ENCODE measurements at places on chromosomes 3 and 15.

DNA sequence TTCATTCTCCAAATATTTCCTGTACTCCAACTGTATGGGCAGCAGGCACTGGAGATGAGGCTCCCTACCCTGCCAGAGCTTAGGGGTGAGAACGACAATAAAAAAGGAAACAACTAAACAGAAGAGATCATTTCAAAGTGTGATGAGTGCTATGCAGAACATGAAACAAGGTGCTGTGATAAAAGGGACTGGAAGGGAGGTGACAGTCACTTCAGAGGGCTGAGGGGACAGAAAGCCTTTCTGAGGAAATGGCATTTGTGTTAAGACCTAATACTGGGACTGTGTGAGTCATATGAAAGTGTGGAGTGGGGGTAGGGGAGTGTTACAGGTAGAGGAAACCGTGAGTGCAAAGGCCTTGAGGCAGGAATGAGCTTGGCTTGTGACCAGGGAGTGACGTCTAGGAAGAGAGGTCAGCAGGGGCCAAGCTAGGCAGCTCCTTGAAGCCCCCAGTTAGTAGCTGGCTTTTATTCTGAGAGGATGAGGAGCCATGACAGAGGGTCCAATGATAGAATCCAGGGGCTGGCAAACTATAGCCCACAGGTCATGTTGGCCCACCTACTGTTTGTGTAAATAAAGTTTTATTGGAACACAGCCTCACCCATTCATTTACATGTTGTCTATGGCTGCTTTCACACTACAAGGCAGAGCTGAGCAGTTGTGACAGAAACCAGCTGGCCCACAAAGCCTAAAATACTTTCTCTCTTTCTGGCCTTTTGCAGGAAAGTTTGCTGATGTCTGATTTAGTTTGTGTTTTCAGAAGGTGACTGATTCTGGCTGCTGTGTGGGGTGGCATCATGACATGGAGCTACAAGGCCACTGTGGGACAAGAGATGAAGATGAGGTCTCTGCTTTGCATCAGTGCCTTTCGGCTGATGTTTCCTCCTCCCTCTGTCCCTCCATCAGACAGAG lies 56.6 kb downstream of the LSM3 start:
- DNase-seq = no peak

DNA sequence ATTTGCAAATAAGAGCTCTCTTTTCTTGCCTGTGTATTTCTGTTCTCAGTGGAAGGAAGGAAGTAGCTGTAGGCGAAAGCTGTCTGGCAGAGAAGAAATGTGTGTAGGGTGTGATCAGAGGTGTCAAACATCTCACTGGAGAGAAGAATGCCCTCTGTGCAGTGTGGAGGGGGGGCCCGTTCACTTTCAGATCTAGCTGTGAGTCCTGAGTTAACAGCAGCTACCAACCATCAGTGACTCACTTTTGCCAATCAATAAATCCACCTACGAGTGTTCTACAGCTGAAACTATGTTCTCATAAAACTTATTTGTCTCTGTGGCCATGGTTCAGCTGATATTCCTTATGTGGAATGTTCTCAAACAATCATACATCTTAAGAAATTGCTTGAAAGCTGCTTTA lies 103.7 kb downstream of the FRMD4B start:
- no peak for DNase-seq

DNA sequence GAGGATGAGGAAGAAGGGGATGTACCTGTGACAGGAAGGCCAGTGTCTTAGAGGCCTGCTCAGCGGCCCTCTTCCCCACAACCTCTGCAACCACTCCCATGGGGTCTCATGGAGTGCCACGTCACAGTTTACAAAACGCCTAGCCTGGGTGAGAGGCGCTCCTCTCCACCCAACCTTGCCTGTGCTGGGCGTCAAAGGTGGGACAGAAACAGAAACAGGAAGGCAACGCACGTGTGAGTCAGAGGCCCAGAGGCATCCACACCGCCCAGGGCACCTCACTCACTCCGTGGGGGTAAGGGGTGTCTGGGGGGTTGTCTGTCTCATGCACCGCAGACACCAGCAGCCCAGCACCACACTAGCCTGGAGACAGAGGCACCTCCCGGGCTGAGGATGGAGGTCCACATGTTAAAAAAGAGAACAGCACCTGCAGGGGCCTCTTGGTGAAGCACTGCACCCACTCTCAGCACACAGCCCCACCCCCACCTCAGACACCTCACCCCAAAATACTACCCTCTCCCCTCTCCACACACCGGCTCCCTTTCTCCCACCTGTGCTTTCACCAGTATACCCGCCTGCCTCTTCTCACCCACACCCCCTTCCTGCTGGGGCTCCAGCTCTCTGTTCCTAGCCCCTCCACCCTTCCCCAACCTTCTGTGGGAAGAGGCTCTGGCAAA lies 4.7 kb upstream of the CALML4 start:
- no peak for DNase-seq

DNA sequence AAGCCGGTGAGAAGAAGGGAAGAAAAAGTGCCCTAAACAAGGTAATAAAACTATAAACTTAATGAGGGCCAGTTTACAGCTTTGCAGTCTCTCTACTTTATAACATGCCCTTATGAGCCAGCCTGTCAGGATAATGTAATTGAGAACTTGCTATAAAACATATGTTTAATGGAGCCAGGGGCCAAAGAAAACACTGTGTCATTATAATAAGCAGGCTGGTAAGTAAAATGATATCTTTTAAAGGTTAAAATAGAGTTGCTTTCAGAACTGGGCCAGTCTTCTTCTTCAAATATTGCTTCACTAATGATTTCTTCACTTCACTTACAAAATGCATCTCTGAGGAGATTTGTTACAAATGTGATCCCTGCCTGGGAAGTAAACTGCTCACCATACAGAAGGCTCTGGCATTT lies 192.5 kb downstream of the SHOX2 start:
- no peak for DNase-seq

- DNase-seq = no peak
Observed at GRCh38 chr3:31448882-31449243, 83.9 kb upstream of the STT3B start.

DNA sequence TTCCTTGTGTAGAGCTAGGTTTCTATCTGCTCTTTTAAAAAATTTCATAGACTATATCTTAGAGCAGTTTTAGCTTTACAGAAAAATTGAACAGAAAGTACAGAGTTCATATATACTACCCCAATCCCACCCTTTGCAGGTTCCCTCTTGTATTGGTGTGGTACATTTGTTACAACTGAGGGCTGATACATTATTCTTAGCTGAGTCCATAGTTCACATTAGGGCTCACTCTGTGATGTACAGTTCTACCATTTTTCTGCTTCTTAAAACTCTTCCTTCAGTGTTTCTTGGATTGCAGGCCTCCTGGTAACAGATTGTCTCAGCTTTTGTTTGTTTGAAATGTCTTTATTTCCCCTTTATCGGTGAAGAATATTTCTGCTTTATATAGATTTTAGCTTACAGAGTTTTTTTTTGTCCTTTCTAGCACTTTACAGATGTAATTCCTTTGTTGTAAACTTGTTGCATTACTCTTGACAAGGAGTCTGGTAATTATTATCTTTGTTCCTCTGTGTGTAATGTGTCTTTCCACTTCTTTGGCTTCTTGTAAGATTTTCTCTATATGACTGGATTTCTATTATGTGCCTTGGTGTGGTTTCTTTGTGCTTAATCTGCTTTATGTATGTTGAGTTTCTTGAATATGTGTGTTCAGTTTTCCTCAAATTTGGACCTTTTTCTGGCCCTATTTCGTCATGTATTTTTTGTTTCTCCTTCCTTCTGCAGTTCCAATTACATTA lies 25.3 kb downstream of the MEF2A start:
- no peak for DNase-seq

DNA sequence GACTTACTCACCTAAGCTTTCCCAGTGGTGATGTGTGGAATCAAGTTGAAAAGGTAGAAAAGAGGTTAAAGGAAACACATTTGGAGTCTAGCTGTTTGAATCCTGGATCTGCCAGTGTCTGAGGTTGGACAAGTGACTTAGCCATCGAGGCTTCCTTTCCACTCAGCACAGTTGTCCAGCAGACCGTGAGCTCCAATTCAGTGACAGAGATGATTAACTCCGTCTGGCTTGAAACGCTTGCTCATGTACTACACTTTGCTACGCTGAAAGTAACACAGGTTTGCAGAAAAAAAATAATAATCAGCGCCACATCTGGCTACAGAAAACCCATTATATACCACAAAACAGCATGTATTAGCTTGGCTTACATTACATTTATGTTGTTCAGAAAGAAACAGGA lies 364.9 kb upstream of the MCTP2 start:
- DNase-seq = no peak

- DNase-seq = no peak
Observed at GRCh38 chr3:134922866-134923265, 127.8 kb downstream of the EPHB1 start.

GRCh38 chr3:51718547-51719409 lies 11.9 kb downstream of the GRM2 start:
- DNase-seq = peak; percentile 53

DNA sequence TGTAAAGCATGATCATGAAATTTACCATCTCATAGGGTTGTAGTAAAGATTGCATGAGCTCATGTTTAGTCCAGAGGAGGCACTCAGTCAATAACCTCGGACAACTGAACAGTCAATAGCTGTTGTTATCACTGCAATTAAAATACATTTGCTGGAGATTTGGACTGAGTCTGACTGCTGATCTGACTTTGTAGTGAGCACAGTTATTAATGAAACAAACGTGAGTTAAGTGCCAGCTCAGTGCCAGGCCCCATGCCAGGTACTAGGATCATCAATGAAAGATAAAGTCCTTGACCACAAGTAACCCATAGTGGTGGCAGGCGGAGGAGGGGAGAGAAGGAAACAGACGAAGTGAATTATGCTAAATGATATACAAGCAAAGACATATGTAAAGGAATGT lies 43.7 kb upstream of the PRICKLE2 start:
- no peak for DNase-seq

DNA sequence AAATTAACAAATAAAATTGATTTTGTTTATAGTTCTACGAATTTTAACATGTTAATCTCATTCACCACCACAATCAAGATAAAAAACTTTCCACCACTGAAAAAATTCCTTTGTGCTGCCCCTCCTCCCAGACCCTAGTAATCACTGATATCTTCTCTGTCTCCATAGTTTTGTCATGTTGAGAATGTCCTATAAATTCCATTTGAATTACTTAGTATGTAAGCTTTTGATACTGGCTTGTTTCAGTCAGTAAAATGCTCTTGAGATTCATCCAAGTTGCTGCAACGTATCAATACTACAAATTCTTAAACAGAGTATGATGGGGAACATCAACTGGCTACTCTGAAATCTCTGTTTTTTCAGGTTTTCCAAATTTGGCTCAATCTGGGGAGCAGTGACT lies 129.6 kb downstream of the CTNNB1 start:
- DNase-seq = no peak
